ENCODE measurements at places on chromosomes 4 and X. TPM values are rescaled to one million over a fixed set of nuclear protein-coding genes. Genes with fewer than 3 reads are reported as not detected.
A peak's percentile ranks its signal among the peaks of the same experiment; 100 is the strongest.

GRCh38 chr4:25702848-25703247 lies 47.2 kb downstream of the SLC34A2 start:
- peak; percentile 53 for DNase-seq

GRCh38 chr4:141432000-141432712 lies 204.2 kb upstream of the IL15 start:
- DNase-seq = peak; percentile 49

XK gene
- total RNA-seq = 0.13 TPM

DNA sequence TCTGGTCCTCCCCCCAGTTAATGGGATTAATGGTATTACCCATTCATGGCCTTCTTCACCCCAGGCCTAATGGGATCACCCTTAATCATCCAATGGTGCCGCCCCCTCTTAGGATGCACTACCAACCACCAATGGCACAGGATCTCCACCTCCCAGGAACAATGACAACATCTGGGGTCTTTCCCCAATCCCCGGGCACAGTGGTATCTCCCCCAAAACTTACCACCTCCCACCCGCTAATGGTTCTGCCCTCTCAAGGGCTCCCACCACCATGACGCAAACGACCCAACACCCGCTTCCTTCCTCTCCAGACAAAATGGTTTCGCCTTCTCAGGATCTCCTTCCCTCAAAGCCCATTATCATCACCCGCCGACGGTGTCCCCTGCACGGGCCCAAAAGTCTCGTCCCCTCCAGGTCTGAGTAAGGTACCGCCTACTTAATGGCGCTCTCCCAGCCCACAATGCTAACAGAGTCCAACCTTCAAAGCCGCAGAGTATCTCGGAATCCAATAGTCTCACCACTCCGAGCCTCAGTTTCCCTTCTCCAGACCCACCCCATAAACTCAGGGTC lies 458 bp downstream of the GRIPAP1 start:
- peak; percentile 60 for DNase-seq

DNA sequence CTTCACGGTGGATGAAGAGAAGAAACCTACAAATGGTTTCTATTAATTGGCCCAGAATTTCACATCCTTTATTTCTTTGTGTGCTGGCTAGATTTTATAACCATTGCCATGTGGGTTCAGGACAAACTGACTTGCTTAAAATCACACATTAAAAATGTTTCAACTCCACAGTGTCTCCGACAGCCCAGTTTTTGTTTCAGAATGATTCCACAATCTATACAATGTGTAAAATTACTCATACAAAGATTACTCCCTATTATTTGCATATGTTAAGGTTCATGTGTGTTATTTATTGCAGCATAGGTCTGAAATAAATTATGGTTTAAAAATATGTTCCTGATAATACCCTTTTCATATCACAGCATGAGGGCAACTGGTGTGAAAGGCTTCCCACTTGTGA lies 20.6 kb downstream of the DCHS2 start:
- no peak for DNase-seq

ZMAT1 gene
- total RNA-seq = 0.06 TPM

GRCh38 chrX:110136136-110136535 lies 133.2 kb downstream of the TMEM164 start:
- no peak for DNase-seq

HPRT1 gene
- total RNA-seq = 8.8 TPM

DNA sequence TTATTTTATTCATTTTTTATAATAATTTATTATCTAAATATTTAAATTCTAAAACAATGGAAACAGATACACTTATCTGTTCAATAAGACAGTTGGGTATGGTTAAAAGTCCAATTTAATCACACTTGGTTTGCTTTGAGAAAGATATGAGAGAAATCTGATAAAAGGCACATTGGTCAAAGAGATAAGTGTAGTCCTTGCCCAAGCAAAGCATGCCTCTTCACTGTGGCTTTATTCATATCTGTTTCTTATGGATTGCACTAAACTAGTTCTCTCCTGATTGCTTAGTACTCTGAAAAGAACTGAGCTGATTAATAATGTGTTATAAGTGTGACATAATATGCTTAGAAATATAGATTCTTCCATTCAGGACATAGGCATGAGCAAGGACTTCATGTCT lies 39.8 kb downstream of the CXCL1 start:
- no peak for DNase-seq

DNA sequence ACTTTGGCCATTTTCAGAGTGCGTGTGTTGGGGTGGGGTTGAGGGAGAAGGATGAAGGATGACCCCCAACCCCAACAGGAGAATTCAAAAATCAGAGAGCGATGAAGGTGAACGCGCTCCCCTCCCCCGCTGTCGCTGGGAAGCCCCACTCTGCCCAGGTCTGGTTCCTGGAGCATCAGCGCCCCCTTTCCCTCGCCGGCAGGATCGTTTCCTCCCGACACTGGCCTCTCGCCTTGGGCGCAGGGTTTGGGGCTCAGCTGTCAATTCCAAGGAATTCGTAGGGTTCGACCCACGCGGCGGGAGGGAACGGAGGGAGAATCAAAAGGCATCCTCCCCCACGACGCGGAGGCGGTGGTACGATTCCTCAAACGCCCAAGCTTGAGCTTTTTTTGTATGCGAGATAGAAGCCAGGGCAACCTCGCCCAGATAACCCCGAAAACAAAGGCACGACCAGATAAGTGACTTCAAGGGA lies 1.0 kb upstream of the PDGFRA start:
- DNase-seq = peak; percentile 72

POLN gene
- total RNA-seq = 1.9 TPM

DNA sequence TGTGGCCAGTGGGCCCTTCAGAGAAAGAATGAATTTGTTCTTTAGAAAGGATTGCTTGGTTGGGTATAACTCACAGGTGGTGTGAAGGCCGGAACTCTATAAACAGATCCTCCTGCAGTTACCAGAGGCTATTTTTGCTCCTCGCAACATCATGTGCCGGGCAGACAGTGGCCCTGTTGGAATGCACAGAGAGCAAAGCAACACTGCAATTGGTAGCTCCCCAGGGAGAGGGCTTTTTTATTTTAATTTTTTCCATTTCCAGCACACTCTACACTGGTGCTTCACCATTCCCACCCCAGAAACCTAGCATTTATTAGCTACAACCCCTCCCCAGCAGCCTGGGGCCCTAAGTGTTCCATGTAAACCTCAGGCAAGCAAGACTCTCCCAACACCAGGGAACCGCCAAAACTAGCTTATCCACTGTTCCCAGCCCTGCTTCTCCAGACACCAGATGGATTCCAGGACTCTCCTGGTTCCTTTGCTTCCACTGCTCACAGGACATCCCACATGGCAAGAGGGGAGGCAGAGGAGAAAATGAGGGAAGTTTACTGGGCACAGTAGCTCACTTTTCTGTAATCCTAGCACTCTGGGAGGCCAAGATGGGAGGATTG lies 75.1 kb upstream of the TMEM164 start:
- no peak for DNase-seq

- peak; percentile 5 for DNase-seq
Observed at GRCh38 chr4:86256086-86256485, 103.8 kb downstream of the MAPK10 start.

GRCh38 chr4:151358266-151358665 lies 32.9 kb upstream of the SH3D19 start:
- no peak for DNase-seq

GRCh38 chrX:15602761-15603160 lies 2.0 kb upstream of the ACE2 start:
- no peak for DNase-seq

DNA sequence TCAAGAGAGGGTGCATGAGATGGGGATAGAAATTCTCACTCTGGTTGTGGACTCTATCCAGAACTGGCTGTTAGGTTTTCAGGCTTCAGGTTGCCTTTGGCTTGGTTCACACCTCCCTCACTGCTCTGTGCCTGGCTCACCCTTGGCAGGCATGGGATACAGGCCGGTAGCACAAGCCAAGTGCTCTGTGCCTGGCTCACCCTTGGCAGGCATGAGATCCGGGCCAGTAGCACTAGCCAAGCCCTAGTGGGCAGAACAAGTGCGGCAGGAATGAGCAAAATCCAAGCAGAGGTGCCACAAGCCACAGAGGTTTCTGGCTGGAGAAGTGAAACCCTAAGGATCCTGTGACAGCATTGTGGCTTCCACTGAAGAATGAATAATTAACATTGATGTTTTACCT lies 1642.3 kb downstream of the C4orf33 start:
- DNase-seq = no peak

- DNase-seq = peak; percentile 86
Observed at GRCh38 chr4:22483551-22483981, 32.3 kb downstream of the ADGRA3 start.

CC2D2A gene
- 31.5 TPM for total RNA-seq

DNA sequence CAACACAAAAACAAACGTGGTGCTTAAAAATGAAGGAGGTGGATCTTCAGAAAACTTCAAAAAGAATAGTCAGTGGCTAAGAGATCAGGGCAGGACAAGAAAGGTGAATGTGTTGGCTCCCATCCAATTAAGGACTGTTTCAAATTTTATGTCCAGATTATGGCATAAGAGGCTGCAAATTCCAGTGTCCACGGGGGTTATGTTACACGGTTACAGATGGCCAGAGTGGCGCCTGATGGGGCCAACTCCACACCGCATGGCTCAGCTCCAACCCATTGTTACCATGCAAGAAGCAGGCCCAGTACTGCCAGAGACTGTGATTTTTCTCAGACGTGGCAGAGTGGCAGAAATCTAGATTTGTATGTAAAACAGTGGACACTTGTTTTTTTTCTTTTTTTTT lies 168.4 kb upstream of the TENM3 start:
- no peak for DNase-seq

DNA sequence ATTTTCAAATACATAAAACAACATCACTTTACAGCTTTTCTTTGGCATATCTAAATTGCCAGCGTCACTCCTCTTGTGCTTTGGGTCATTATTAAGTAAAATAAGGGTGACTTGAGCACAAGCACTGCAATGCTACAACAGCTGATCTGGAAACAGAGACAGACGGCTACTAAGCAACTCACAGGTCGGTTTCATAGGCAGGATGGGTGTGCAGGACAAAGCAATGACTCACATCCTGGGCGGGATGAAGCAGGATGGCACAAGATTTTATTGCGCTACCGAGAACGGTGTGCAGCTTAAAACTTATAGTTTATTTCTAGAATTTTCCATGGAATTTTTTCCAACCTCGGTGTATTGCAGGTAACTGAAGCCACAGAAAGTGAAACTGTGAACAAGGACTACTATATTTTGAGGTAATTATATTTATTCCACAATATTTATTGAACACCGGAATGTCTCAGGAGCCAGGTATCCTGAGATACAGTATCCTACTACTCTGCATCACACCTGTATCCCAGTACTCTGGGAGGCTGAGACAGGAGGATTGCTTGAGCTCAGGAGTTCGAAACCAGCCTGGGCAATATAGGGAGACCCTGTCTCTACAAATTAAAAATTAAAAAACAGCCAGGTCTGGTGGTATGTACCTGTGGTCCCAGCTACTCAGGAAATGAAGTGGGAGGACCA lies 215.5 kb downstream of the APBB2 start:
- DNase-seq = peak; percentile 95

HTT-AS gene
- total RNA-seq = not detected

DNA sequence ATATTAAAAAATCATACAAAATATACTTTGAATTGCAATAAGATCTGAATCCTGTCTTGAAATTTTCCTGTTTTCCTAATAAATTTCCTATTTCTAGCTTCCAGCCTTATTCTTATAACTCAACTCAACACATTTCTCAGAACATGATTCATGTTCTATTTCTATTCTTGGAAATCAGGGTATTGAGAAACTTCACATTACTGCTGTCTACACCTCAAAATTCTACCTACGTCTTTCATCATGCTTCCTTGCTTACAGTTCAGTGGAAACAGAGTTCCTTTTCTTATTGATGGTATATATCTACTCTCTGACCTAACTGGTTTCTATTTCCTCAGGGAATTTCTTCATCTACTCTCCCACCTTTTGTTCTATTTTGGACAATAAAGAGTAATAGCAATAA lies 2139.0 kb downstream of the ARAP2 start:
- peak; percentile 50 for DNase-seq

DNA sequence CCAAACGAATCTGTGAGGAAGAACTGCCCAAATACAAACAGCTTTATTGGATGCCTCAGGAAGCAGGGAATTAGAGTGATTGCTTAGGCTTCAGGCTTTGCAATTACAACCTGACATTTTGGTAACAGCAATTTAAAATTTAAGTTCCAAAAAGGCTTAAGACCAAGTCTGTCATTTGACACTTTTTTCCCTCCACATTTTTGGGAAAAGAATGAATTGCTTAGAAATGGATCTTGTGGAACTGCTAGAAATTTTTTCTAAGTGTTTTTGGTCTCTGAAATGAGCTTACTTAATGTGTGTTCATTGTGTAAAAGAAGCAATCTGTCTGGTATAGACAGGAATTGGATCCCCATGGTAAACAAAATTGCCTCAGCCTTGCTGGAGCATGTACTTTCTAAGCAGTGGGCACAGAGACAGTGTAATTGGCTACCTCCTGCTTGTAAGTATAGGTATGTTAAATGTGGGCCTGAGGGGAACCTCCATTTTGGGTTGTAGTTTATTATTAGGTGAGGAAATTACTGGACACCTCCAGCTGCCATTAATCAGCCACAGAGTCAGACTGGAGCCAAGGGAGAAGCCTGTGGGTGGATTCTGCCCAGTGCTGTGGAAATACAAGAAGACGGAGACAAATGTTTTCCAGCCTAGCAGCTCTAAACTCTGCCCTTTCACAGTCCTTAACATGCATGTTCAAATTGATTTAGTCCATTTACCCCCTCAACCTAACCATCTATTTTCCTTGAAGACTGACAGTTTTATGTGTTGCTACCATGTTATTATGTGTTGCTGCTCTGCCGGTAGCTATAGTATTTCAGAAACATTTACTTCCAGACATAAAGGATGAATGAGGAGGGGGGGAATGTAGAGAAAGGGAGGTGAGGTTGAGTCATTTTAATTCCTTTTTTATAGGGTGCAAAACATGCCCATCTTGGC lies 473.0 kb downstream of the SPRY1 start:
- no peak for DNase-seq

DNA sequence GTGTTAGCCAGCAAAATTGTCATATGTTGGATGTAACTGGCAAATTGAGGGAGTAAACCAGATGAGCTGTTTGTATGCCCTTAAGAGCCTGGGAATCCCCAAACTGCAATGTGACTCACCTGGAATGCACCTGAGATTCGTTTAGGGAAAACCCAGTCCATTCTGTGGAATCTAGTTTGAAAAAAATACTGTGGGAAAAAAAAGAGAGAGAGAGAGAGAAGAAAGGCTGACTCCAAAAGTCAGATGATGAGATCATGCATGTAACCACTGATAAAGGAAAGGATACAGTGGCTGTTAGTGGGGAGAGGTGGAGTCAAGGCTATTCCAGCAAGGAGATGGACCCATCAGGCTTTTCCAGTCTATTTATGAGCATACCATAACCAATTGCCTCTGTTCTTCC lies 48.5 kb downstream of the SLC9A7 start:
- DNase-seq = no peak
